ENCODE measurements at places on chromosomes 12 and 14. TPM values are rescaled to one million over a fixed set of nuclear protein-coding genes. Genes with fewer than 3 reads are reported as not detected.

SCNN1A gene
- 0.76 TPM for polyA plus RNA-seq

DNA sequence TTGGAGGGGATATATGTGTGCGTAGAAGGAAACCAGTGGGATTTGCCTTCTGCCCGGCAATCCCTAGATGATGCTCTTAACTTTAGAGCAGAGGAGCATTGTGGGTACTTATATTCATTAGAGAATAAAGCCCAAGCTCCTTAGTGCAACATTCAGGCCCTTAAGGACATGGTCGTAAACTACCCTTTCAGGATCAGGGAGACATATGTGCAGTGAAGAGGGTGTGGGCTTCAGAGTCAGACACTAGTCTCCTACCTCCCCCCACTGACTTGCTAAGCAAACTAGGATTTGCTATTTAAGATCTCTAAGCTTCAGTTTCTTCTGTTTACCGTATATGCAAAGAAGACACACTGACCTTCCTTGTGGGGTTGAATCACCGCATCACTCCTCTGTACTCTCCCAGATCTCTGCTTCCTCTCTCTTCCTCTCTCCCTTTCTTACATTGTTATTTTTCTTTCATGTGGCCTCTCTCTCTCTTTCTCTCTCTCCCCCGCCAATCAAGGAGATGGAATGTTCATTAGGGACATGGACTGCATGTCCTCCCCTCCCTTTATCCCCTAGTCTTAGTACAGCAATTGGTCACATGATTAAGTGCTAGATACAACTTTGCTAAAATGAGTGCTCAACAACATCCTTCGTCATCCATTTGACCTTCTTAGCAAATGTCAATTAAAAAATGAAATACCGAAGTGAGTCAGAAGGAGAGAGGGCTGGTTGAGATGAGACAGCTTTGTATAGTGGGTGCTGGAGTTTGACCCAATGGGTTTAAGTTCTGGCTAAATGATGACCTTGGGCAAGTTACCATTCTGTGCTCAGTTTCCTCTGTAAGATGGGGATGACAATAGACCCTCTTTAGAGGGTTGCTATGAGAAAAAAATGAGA, 91.7 kb downstream of the TMX1 start:
- DNase-seq: no peak

- no peak for DNase-seq
These were observed 8.3 kb upstream of the ACSM4 start for GRCh38 chr12:7295529-7295928.

DNA sequence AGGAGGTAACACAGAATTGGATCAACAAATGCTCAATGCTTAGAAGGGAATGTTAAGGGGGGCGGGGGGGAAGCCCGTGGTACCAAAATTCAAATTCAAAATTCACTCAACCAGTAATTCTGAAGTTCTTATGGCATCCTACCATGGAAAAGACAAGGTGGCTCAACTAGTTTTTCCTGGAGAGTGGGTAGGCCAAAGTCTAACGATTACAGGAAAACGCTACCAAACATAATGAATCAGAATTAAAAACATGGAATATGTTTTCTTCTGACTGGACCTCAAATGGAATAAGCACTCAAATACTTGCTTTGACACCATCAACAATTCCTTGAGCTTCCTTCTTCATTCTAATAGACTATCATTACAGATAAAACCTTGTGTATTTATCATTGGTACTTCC, 2.3 kb downstream of the NACA start:
- no peak for DNase-seq

GRCh38 chr12:42140901-42141300, 3.8 kb downstream of the GXYLT1 start:
- DNase-seq: no peak

LRRIQ1 gene
- polyA plus RNA-seq: 5.6 TPM

MYO1H gene
- 0.90 TPM for polyA plus RNA-seq

Data from spinal cord (tissue), 10 donors.